ENCODE measurements at places on chromosomes 4 and X. TPM values are rescaled to one million over a fixed set of nuclear protein-coding genes. Genes with fewer than 3 reads are reported as not detected.

DNA sequence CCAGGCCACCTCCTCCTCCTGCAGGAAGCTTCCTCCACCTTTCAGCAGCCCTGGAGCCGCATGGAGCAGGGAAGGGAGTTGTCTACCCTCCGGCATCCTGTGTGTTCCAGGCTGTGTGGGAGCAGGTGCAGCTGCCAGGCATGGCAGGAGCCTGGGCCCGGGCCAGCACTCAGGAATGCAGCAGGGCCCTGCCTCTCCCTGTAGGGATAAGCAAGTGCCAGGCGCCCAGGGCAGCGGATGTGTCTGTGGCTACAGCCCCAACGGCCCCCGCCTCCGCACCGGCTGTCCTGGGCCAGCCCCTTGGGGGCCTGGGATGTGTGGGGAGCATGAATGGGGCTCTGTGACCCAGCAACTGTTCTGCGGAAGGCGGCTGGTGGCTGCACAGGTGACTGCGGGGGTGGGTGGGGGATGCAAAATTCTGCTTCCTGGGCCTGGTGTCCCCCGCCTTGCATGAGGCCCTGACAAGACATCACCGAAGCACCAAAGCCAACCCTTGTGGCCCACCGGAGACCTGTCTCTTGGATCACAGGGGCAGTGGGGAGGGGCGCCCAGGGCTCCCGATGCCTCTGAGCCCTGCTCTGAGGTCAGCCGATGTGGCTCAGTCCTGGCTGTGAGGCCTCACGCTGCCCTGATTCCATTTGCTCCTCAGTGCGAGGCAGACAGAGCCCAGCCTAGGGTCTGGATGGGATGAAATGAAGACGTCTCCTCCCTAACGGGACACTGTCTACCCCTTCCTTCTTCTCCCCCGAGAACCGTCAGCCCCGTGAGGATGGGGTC lies 1.4 kb upstream of the DOK7 start:
- no peak for DNase-seq

GRCh38 chr4:7192252-7193029 lies at the start of gene SORCS2:
TSS of gene SORCS2 (plus strand) at chr4:7192538.
- peak; percentile 50 for DNase-seq

- DNase-seq = no peak
Measured at GRCh38 chr4:173242466-173243250, 74.0 kb downstream of the GALNT7 start.

The IDH3G gene
- 64.8 TPM for total RNA-seq

- peak; percentile 14 for DNase-seq
Measured at GRCh38 chr4:1192091-1192492, 19.7 kb upstream of the SPON2 start.

GRCh38 chr4:166239354-166239753 lies 366.3 kb downstream of the TLL1 start:
- no peak for DNase-seq

DNA sequence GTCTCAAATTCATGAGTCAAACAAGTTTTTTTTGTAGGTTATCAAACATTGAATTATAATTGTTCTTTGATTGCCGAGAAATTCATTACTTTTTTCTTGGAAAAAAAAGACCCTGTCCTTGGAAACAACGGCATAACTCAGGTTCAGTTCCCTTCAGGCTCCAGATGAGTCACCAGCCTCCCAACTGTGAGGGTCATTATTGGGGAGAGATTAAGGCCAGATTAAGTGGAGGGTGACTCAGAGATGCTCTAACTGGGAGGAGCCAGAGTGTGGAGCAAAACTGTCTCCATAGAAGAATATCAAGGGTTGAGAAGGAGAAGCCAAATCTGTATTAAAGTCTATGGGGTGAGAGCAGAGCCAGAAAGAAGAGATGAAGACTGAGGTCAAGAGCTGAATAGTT lies 9.6 kb downstream of the ADGRG4 start:
- no peak for DNase-seq

- no peak for DNase-seq
Measured at GRCh38 chrX:36983831-36984230, 24.3 kb upstream of the FAM47C start.

DNA sequence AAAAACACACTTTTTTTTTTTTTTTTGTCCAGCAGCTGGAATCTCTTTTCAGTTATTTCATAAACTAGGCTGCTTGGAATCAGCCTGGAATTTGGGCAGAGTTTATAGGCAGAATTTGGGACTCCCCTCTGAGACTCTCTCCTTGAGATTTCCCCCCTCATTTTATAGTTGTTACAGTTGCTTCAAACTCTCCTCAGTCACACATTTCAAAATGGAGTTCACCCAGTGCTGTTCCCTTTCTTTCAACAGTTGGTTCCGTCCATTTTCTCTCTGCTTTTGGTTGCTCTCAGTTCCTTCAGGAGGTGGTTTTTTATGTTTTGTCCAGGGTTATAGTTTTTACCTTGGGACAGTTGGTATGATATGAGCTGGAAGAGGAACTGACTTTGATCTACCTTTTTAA lies 27.5 kb downstream of the NSD2 start:
- DNase-seq = no peak

- DNase-seq = no peak
Measured at GRCh38 chr4:40702800-40703151, 47.0 kb upstream of the NSUN7 start.

GRCh38 chr4:39658756-39659155 lies 20.1 kb upstream of the SMIM14 start:
- DNase-seq = no peak

DNA sequence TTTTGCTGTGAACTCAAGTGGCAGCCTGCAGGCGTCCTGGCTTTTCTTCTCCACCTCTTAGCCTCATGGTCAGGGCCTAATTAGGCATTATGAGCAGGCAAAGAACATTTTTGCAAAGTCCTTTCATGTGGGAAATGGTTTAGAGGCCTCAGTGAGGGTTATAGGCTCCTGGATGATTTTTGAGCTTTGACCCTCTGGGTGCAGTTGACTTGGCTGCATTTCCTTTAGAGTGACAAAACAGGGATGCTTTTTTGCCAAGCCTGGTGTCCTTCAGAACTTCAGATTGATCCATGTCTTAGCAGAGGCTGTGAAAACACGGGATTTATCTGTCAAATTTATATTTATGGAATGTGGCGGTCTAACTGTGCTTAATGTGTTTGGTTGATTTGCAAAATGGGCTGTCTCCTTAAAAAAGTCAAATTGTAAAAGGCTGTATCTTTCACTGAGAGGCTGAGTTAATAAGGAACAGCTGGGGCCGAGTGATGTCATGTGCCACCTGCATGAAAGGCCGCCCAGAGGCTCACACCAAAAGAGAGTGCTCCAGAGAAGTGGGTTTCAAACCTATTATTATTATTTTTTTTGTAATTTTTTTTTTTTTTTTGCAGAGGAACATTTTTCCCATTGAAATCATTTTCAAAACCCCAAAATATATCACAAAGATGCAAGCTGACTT lies 192.2 kb upstream of the ARX start:
- DNase-seq = no peak

GRCh38 chr4:20445933-20446723 lies 194.4 kb downstream of the SLIT2 start:
- no peak for DNase-seq

The TMSB15C gene
- total RNA-seq = 2.9 TPM

DNA sequence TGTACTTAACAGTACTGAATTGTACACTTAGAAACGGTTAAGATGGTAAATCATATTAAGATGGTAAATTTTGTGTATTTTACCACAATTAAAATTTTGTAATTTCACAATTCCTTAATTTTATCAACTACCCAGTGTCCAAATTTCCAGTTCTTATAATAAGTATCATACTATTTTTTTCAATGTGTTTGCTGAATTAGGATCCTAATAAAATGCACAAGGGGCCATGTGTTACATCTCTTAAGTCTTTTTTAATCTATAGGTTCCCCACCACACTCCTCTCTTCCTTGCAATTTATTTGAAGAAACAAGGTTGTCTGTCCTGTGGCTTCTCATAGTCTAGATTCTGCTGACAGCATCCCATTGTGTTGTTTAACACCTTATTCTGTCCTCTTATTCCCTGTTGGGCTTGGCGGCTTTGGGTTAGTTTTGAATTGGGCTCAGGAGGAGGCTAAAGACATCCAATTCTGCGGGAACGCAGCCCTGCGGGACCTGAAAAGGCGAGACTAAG lies 533 bp upstream of the SYAP1 start:
- no peak for DNase-seq

GRCh38 chrX:118507766-118508165 lies 12.2 kb downstream of the DOCK11 start:
- no peak for DNase-seq

Data from activated CD4-positive, alpha-beta memory T cell treated with anti-CD3 and anti-CD28 coated beads, Interleukin-2, amount 10 ng/mL, durations not matched to agents 7 days and 5 days (primary cell).